ENCODE measurements at places on chromosomes 11 and 22. TPM values are rescaled to one million over a fixed set of nuclear protein-coding genes. Genes with fewer than 3 reads are reported as not detected.

Gene C11orf87
- 0.13 TPM for total RNA-seq

Gene MRGPRX3
- not detected for total RNA-seq

Gene MS4A6E
- total RNA-seq: not detected

Gene CCDC116
- total RNA-seq: 0.11 TPM

Gene GPR83
- total RNA-seq: not detected

Gene CHRM1
- total RNA-seq: not detected

Gene GGTLC3
- total RNA-seq: not detected

Gene DCHS1
- 13.7 TPM for total RNA-seq

Gene PVALB
- total RNA-seq: not detected

Gene VWCE
- 1.3 TPM for total RNA-seq

Gene GNAZ
- total RNA-seq: 4.3 TPM

Gene GNG3
- total RNA-seq: not detected

Gene TIGD3
- not detected for total RNA-seq

Gene SF3A1
- 21.5 TPM for total RNA-seq

Gene ZDHHC13
- total RNA-seq: 17.2 TPM

Gene HDAC10
- total RNA-seq: 12.4 TPM

Gene NPAS4
- total RNA-seq: not detected

Gene MIOX
- total RNA-seq: not detected

Gene TRIM48
- total RNA-seq: not detected
